Naive B cell (primary cell): ENCODE measurements at places on chromosomes 2 and 18. TPM values are rescaled to one million over a fixed set of nuclear protein-coding genes. Genes with fewer than 3 reads are reported as not detected.

NR4A2 gene
- 46.2 TPM for polyA plus RNA-seq

PFN4 gene
- not detected for polyA plus RNA-seq

LYPD6 gene
- not detected for polyA plus RNA-seq

RAPGEF4 gene
- not detected for polyA plus RNA-seq

TGFA gene
- polyA plus RNA-seq = not detected

CHRNG gene
- polyA plus RNA-seq = not detected

INHBB gene
- polyA plus RNA-seq = not detected

SERPINB8 gene
- polyA plus RNA-seq = 34.2 TPM

ABCG5 gene
- polyA plus RNA-seq = not detected

RAX gene
- not detected for polyA plus RNA-seq

ST6GAL2 gene
- not detected for polyA plus RNA-seq

ITM2C gene
- 54.3 TPM for polyA plus RNA-seq

MCM6 gene
- polyA plus RNA-seq = 1.8 TPM

RGPD3 gene
- not detected for polyA plus RNA-seq

MGAT4A gene
- 18.7 TPM for polyA plus RNA-seq

UNC80 gene
- polyA plus RNA-seq = not detected

RNF125 gene
- 21.2 TPM for polyA plus RNA-seq

IKZF2 gene
- 3.6 TPM for polyA plus RNA-seq
